ENCODE measurements at places on chromosomes 5 and 9.

DNA sequence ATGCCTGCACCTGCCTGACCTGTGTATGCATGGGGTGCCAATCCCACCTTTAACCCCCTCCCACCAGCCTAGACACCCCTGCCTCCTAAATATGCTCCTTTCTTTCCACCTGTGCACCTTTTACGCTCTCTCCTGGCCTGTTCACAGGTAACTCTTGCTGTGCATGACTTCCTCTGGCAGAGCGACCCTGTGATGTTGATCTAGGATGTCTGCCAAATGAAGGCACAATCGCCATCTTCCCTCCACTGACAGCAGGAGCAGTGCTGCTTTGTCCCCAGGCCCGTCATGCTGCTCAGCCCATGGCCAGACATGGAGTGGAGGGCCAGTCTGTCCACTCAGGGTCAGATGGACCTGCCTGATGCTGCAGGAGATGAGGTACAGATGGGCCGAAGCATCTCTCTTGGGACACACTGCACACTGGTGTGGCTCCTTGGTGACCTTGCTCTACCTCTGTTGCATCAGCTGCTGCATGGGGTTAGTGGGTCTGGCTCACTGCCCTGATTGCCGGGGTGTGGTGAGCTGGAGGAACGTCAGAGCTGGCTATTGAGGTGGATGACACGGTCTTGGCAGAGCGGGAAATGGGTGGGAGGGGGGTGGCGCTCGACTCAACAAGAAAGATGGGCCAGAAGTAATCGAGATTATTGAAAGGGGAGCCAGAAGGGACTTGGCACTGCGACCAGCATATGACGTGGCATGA, 101.7 kb upstream of the PITX1 start:
- no peak for DNase-seq

DNA sequence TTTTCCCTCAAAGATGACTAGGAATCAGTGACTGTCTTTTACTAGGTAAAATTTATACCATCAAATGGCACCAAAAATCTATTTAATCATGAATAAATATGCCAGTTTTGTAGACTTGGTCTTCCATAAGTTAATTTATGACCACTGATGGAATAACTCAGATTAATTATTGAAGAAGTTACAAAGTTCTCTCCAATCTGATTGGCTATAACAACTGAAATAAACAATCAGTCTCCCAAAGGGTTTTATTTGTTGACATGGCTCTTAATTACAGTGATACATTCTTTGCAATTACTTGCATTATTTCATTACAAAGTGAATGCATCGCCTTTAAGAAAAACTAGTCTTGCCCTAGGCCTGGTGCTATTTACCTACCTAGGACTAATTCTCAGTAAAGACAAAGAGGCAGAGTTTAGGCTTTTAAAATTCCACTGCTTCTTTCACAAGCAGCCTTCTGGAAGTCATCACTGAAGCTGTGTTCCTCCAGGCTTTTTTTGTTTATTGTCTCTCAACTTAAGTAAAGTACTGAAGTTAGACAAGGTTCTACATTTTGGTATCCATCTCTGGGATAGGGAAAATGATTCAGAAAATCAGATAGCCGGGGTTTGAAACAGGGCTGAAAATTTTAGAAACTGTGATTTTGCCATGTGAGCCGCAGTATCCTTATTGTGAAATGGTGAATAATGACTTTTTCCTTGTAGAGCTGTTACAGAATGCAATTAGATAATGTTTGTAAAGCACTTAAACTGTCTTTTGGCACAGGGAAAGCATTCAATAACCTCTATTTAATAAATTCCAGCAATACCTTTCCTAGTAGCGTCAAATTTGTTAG, 2.5 kb downstream of the STOM start:
- no peak for DNase-seq

DNA sequence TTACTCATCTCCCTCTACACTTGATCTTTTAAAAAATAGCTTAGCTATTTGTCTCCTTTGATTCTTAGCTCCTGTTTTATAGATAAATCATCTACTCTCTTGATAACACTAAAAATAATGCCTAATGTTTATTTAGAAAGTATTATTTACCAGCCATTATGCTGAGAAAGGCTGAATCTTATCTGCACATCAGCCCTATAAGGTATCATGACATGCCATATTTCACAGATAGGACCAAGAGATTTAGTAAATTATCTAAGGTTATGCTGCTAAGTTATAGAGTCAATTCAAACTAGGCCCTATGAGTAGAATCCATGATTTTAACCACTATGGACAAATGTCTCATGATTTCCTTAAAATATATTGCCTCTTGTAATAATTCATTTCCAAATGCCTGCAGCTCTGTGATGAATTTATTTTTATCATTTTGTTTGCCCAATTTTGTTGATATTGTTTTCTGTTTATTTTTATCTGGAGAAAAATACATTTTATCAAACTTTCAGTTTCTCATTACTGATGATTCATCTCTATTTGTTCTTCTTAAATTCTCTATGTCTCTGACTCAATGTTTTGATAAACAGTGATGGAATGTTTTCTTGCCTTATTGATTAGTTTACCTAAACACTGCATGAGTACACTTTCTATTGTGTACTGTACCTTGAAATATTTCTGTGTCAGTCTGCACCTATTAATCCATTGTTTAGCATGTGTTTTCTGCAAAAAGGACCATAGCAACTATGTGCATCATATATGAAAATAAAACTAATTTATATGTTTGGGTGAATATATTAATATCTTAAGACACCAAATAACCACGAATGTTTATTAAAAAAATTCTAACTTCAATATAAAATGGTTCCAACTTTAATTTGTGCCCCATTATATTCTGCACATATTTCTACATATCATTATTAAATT, 300.8 kb downstream of the CDH9 start:
- no peak for DNase-seq

GRCh38 chr9:94210616-94211603, 48.2 kb upstream of the ZNF169 start:
- DNase-seq = no peak

GRCh38 chr5:31100047-31100575, 93.4 kb upstream of the CDH6 start:
- no peak for DNase-seq

GRCh38 chr5:43336159-43336558, 22.9 kb upstream of the HMGCS1 start:
- no peak for DNase-seq

- DNase-seq = no peak
Observed at GRCh38 chr5:176608937-176609723, 826 bp downstream of the GPRIN1 start.

DNA sequence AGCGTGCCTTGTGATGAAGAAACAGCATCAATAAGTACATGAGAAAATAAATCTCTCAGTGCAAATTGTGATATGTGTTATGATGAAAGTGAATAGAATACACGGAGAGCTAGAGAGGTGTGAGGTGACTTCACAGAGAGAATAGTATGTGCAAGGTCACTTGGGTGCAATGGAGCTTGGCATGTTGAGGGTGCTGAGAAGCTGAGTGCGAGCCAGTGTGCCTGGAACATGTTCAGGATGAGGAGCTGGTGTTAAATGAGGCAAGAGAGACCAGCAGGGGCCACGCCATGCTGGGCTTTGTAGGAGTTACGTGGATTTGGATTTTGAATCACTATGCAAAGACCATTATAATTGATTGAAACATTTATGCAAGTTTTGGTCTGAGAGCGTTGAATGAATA, 12.8 kb upstream of the RPS23 start:
- no peak for DNase-seq

- no peak for DNase-seq
Observed at GRCh38 chr9:127777368-127777980, 992 bp downstream of the SH2D3C start.

DNA sequence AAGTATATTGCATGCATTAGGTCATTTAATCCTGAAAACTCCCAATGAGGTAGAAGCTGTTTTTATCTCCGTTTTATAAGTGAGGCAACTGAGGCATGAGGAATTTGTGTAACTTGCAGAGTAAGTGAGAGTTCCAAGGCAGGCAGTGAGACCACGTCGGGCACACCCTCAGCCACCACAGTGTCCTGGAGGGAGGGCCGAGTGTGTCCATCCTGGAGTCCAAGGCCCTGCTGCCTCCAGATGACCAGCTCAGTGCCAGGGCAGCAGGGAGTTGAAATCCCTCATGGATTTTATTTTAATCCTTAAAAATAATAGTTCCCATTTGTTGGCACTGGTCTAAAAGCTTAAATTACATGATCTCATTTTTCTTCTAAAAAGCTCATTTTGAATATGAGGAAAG, 104.6 kb upstream of the SMIM23 start:
- no peak for DNase-seq

GRCh38 chr5:154296525-154297159, 106.1 kb downstream of the GALNT10 start:
- no peak for DNase-seq

DNA sequence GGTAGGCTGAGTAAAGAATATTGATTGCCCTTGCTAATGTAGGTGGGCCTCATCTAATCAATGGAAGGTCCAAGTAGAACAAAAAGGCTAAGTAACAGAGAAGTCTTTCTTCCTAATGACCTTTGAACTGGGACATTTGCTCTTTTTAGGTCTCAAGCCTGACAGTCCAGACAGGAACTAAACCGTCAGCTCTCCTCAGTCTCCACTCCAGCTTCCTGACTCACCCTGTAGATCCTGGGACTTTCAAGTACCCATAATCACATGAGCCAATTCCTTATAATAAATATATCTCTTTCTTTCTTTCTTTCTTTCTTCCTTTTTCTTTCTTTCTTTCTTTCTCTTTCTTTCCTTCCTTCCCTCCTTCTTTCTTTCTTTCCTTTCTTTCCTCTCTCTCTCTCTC, 479.5 kb upstream of the PAPPA start:
- no peak for DNase-seq

DNA sequence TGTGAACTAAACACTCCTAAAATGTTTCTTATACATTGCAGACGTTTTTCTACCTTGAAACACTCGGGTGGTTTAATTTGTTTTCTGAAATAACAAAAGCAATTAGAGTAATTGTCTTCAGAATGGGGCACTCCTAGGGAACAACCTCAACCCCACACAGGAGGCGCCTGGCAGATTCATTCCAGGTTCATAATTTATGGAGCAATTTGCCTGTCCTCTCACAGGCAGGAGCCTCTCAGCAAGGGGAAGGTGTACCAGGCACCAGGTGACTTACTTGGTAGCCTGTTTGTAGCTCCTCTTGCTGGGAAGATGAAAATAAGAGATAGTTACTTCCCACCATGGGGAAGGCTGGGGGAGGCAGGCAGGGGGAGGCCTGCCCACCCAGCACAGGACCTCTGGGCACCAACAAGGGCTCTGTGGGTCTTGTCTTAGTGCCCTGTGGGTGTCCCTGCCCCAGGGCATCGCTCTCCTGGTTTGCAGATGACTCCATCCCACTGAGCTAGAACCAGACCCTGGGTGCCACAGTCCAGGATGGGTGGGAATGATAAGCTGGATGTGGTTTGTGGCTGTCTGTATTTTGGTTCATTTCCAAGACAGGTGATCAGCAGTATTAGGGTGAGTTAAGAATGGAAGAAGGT, 144.4 kb downstream of the FSTL4 start:
- no peak for DNase-seq

- DNase-seq = no peak
Observed at GRCh38 chr5:62585751-62586150, 7.1 kb downstream of the LRRC70 start.

DNA sequence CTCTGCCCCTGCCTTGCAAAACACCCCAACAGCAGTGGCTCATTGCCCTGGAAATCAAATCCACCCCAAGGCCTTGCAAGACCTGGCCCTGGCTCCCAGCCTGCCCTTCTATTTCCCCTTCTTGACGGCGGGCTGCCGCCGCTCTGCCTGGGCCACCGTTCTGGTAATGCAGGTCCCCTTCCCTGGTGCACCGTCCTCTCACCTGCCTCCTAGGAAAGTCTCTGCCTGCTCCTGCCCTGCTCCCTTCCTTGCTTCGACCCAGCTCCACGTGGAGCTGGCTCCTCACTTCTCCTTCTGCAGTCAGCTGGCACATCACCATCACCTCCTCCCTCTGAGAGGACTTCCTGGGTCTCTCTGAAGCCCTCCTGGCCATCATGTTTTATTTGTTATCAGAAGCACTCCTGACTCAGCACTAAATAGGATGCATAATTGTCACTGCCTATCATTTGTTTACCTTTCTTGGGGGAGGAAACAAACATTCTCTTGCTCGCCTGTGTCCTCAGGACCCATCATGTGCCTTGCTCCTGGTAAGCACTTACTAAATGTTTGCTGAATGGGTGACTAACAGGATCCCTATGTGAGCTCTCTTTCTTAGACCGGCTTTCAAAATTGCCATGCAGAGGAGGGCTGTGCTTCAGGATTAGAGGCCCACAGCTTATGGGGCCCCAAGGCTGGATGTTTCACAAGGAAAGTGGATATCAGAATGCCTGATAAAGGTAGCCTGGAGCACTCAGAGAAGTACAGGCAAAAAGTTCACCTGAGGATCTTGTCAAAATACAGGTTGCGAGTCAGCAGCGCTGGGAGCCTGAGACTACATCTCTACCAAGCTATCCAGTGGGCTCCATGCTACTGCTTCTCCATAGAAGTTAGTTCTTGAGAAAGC, 19.6 kb upstream of the C5orf47 start:
- no peak for DNase-seq

DNA sequence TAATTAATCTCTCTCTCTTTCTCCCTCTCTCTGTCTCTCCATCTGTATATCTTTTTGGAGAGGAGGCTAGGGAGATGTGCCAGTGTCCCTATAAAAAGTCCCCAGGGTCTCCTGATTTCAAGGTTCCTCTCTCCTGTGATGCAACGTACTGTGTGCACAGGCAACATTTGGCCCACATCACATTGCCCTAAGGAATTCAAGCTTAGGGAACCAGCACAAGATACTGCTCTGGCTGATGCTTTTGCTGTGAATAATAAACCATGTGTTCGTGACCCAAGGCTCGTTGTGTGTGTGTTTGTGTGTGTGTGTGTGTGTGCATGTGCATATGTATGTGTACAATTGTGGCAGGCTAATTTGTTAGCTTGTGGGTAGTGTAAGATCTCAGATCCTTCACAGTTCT, 9.7 kb downstream of the SPATA9 start:
- no peak for DNase-seq

DNA sequence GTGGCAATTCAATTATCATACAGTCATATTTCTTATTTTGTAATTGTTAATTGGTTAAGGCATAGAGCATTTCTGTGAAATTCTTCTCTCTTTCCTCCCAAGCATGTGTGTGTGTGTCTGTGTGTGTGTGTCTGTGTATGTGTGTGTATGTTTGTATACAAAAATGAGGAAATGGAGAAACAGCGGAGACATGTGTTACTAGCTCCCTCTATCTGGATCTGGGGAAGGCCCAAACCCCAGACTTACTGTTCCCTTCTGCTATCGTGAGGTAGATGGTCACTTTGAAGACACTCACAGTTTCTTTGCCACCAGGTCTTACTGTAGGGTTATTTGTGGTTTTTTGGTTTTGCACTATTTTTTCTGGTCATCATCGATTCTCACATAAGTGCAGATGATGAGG, 11.4 kb upstream of the C5orf63 start:
- DNase-seq = no peak

DNA sequence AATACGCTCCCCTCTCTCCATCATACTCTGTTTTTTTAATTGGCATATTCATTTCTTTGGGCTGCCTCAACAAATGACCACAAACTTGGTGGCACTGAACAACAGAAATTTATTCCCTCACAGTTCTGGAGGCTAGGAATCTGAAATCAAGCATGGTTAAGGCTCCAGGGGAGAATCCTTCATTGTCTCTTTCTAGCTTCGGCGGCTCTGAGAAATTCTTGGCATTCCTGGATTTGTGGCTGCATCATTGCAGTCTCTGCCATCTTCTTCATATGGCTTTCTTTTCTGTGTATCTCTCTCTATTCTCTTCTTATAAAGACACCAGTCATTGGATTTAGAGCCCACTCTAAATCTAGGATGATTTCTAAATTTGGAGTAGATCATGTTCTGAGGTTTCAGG, 10.9 kb upstream of the SLC24A2 start:
- DNase-seq = no peak

GRCh38 chr5:86546582-86546981, 71.2 kb upstream of the COX7C start:
- no peak for DNase-seq

Measured in stimulated activated CD8-positive, alpha-beta memory T cell treated with anti-CD3 and anti-CD28 coated beads, Interleukin-7, amount 100 ng/mL, for 1 hour (primary cell).